CD4-positive, alpha-beta T cell treated with Interferon alpha-2 for 1 hour (primary cell): ENCODE measurements at places on chromosomes 4 and X.

- DNase-seq = no peak
Measured at GRCh38 chr4:176099314-176099713, 33.7 kb downstream of the WDR17 start.

- no peak for DNase-seq
Measured at GRCh38 chr4:26484032-26484515, 6.2 kb downstream of the CCKAR start.

DNA sequence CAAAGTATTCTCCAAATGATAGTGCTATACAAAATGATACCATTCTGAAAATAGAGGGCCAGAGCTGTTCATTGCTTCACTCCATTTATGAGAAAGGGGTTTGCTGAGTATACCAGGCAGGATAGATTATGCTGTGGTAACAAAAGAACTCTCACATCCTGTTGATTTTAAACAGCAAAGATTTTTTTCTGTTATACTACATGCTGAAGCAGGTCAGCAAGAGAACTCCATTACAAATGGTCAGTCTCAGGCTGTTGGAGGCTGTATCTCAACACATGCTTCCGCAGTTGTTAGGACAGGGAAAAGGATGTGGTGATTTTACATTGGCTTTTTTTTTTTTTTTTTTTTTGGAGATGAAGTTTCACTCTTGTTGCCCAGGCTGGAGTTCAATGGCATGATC, 13.7 kb upstream of the KLHL5 start:
- DNase-seq = no peak

- no peak for DNase-seq
Measured at GRCh38 chr4:62531264-62531663, 1331.1 kb downstream of the ADGRL3 start.

GRCh38 chrX:44903830-44904530, 31.0 kb downstream of the KDM6A start:
- DNase-seq = no peak

- DNase-seq = no peak
Measured at GRCh38 chr4:173752610-173753230, 222.7 kb upstream of the HAND2 start.

GRCh38 chrX:135308345-135308855, 880 bp upstream of the ETDC start:
- no peak for DNase-seq

GRCh38 chr4:14222377-14223029, 595.0 kb upstream of the BOD1L1 start:
- DNase-seq = no peak

GRCh38 chr4:169054879-169055278, 44.8 kb upstream of the CBR4 start:
- no peak for DNase-seq

GRCh38 chr4:109083911-109084310, 218.5 kb downstream of the COL25A1 start:
- no peak for DNase-seq

- DNase-seq = no peak
Measured at GRCh38 chr4:169314906-169315305, 44.1 kb upstream of the SH3RF1 start.

DNA sequence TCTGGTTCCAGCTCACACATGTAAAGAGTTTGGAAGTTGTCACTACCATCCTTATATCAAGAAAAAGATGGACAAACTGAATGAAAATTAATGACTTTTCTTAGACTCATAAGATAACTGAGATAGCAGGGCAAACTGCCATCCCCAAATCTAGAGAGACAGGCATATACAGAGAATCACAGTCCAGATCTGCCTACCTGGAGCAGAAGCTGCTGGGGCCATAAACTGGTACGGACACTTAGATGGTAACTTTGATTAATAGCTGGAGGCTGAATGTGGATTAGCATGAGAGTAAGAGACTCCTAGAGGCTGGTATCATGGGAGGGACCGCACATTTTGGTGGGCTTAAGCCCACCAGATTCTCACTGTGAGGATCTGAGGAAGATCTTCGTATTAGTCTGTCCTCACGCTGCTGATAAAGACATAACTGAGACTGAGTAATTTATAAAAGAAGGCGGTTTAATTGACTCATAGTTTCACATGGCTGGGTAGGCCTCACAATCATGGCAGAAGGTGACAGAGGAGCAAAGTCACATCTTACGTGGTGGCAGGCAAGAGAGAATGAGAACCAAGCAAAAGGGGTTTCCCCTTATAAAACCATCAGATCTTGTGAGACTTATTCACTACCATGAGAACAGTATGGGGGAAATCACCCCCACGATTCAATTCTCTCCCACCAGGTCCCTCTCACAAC, 10.8 kb upstream of the POLA1 start:
- no peak for DNase-seq

DNA sequence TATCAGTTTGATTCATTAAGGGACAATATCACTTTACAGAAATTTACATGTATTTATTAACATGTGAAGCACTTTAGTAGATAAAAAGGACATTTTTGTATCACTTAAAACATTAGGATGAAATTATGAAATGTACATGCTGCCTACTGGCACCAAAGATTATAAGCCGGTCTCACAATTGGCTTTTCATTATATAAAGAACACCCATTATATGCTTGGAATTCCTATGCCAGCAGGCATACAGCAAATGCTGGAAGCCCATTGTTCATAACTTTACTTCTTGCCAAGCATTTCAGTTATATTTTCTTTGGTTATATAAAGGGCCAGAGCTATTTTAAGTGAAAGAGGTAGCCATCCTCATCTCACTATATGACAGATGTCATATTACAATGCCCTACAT, 145.9 kb downstream of the DMD start:
- DNase-seq = no peak

GRCh38 chr4:94472056-94472826, 20.5 kb downstream of the PDLIM5 start:
- no peak for DNase-seq

- DNase-seq = no peak
Measured at GRCh38 chrX:136380010-136380769, 79.4 kb downstream of the ADGRG4 start.

GRCh38 chrX:46319750-46320149, 225.5 kb downstream of the ZNF674 start:
- no peak for DNase-seq

DNA sequence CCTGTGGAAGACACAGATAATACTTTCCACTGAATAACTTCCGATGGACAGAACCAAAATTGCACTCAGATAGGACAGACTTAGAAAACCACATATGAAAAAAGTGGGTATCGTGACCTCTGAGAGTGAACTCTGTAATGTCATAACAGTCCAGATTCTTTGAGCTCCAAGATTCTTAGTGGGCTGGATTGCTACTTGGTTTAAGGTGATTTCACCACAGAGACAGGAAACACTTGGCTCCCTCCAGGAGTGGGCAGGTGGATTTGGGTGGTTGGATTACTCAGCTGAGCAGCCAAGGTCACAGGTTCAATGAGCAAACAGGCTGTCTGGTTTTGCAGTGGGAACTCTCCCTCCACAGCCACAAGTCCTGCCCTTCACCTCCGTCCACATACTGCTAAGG, 126.0 kb downstream of the AFAP1 start:
- DNase-seq = no peak

DNA sequence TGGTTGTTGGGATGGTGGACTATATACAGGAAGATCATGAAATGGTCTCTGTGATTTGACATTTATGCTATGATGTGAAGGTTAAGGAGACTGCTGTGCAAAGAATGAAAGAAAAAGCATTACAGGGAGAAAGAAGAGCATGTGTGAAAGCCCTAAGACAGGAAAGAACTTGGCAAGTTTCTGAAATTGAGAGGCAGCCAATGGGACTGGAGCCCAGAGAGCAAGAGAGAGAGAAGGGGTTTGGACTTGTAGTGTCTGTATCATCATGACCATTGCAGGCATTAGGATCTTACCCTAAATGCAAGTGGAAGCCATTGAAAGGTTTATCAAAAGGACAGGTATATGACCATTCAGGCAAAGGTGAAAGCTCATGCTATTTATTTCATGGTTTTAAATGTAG, 147.1 kb downstream of the NAA11 start:
- no peak for DNase-seq

GRCh38 chr4:24671849-24672248, 87.5 kb upstream of the DHX15 start:
- no peak for DNase-seq

- no peak for DNase-seq
Measured at GRCh38 chrX:122188751-122189150, 995.3 kb upstream of the GRIA3 start.

- DNase-seq = no peak
Measured at GRCh38 chr4:106628586-106629267, 260.1 kb upstream of the GIMD1 start.

- DNase-seq = no peak
Measured at GRCh38 chr4:124203613-124204238, 508.8 kb downstream of the ANKRD50 start.

GRCh38 chr4:151459375-151459774, 50.4 kb downstream of the FHIP1A start:
- no peak for DNase-seq

DNA sequence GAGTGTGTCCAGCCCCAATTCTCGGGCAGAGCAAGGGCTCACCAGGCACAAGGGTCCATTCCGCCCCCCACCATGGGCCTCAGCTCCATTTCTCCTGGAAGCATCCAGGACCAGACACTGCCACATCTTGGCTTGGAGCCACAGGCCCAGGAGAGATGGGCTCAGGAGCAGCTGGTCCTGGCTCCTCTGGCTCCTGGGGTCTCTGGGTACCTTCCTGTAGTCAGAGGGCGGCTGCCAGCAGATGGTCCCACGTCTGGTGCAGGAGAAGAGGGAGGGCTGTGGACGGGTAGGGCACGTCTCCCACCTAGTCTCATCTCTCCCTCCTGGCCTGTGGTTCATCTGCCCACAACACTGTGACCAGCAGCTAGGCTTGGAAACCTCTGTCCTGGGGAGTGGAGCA, 8.0 kb downstream of the ATP2B3 start:
- DNase-seq = no peak

GRCh38 chr4:61678297-61678696, 478.2 kb downstream of the ADGRL3 start:
- DNase-seq = no peak

GRCh38 chr4:72338060-72338459, 231.0 kb downstream of the ADAMTS3 start:
- no peak for DNase-seq

DNA sequence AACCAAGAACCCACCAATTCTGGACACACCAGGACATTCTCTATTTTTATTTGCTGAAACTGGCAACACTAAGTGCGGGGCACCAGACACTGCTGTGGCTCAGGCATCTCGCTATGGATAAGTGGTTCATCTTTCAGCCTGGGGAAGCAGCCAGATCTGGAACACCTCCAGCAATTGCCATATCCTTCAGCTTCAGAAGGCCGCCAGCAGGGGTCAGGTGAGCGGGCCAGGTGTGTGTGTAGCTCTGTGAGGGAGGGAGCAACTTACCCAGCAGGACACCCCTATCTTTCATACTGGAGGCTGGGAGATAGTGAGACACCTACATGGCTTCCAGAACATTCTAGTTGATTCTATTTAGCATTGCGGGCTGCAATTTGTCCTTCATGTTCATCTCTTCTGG, 57.0 kb upstream of the GBA3 start:
- DNase-seq = no peak

DNA sequence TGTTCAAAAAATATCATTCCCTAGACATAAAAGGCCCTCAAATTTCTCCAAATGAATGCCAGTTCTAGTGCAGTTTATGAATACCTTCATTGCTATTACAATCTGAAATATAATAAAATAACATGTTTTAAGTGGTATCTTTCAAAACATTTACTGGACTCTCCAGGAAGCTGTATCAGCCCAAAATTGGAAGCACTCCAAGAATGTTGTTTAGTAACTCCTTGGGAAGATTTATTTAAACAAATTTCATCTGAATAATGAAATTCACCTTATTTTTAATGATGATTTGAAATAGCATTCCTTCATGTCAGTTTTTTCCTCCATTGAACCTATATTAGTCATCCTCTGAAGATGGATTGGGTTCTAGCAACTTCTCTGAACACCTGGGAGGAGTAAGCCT, 217.2 kb upstream of the PCDH18 start:
- DNase-seq = no peak

- no peak for DNase-seq
Measured at GRCh38 chrX:13212191-13212651, 107.6 kb downstream of the ATXN3L start.

GRCh38 chr4:16532240-16532970, 306.1 kb upstream of the TAPT1 start:
- DNase-seq = no peak

GRCh38 chr4:107379054-107379869, 340.8 kb downstream of the PAPSS1 start:
- DNase-seq = no peak

DNA sequence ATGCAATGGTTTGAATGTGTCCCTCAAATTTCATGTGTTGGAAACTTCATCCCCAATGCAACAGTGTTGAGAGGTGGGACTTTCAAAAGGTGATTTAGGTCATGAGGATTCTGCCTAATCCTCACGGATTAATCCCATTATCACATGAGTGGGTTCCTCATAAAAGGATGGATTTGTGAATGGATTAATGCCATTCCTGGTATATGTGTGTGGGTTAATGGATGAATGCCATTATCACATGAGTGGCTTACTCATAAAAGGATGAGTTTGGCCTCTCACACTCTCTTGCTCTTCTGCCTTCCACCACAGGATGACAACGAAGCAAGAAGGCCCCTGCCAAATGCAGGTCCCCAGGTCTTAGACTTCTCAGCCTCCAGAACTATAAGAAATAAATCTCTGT, 30.5 kb upstream of the NEUROG2 start:
- DNase-seq = no peak

DNA sequence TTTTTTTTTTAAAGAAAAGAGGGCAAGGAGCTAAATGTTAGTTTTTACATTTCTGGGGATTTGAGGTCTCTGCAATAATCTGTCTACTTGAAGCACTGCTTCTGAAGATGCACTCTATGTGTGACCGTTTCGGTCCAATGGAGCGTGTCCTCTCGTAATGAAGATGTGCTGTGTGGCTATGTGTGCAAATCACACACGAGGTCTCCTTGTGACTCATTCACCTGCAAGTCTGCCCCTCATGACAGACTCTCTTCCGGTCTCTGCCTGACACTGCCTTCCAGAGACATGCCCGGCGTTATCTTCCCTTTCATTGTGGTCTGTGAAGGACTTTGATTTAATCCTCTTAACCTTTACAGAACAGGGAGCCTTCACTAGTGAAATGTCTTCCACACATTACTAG, 84.3 kb downstream of the TRAM1L1 start:
- no peak for DNase-seq

DNA sequence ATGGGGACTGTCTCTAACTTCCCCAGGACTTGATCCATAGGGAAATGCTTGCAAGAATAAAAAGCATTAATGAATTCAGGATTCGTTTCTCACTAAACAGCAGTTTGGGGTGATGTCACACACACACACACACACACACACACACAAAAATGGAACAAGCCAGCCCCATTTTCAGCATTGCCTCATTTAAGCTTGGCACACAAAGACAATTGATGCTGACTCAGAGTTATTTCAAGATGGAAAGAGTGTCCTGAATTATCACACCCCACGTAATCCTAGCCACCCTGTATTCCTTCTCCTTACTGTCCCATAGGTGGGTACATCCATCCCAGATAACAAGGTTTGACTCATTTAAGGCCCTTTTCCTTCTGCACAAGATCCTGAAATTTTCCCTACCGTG, 345.1 kb upstream of the HS3ST1 start:
- DNase-seq = no peak
